ENCODE measurements at places on chromosomes 2 and 18.

DNA sequence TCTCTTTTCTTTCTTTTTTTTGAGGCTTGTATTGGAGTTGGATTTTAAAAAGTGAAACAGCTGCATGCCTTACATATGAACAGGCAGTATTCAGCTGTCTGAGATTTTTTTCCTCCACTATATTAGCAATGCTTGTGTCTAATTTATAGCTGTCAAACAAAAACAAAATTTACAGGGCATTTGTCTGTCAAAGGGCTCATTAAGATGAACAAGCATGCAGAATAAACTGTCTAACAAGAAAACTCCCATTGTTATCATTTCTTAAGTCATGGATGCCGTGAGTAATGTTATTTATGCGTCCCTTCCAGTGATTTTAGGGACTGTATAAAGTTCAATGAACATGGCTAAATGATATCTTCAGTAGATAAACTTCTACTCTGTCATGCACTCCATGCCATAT lies 674.7 kb downstream of the PLCL1 start:
- no peak for DNase-seq

GRCh38 chr2:73823916-73824523 lies 4.7 kb upstream of the STAMBP start:
- DNase-seq: peak; percentile 61

DNA sequence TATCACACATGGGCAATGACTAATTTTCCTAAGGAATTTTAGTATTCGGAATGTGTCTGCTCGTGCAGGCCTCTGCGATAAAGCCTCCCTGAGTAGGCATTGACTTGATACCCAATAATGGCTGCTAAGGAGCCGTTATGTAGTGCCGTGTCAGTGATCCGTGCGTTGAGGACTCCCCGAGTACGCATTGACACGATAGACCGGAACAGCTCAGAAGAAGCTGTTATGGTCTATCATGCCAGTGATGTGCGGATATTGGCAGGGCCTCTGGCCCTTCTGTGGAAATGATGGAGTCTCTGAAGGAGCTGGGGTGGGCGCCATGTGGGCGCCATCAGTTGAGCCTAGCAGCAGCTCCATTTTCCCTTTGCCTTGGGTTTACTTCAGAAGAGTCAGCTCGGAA lies 29.1 kb downstream of the ZEB2 start:
- no peak for DNase-seq

DNA sequence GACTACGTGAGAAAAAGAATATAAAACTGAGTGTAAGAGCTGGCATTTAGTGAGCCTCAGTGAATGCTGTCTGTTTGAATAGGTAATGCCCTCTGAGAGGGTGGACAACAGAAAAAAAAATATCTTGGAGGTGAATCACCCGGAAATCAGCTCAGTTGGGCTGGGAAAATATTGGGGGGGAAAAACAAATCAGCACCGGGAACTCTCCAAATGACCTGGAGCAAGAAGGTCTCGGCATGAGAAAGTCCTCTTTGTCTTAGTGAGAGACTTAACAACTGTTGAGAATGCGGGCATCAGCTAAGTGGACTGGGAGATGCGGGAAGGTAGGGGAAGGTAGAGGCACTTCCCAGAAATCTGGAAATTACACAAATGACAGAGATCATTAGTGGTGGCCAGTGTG lies 109.4 kb upstream of the POU3F3 start:
- no peak for DNase-seq

- DNase-seq: no peak
These were observed 44.6 kb downstream of the CNGA3 start for GRCh38 chr2:98390571-98391476.

- DNase-seq: no peak
These were observed 22.8 kb upstream of the ZNF407 start for GRCh38 chr18:74574916-74575315.

GRCh38 chr2:206462240-206462854 lies 19.0 kb downstream of the ADAM23 start:
- no peak for DNase-seq

DNA sequence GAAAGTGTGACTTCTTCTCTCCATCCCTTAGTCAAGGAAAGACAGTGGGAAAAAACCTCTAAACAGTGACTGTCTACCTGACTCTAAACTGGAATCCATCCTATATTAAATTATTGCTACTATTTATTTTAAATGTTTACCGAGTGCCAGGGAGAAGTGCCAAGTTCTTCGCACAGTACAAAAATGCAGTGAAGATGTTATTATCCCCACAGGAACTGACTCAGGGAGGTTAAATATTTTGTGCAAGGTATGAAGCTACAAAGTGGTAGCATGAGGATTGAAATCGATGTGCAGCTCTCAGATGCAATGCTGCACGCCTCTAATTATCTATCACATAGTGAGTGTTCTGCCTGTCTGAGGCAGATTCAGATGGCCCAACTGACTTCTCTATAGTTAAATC lies 91.1 kb downstream of the MEP1B start:
- DNase-seq: no peak

- DNase-seq: no peak
These were observed 130.2 kb downstream of the CD226 start for GRCh38 chr18:69817335-69817940.

DNA sequence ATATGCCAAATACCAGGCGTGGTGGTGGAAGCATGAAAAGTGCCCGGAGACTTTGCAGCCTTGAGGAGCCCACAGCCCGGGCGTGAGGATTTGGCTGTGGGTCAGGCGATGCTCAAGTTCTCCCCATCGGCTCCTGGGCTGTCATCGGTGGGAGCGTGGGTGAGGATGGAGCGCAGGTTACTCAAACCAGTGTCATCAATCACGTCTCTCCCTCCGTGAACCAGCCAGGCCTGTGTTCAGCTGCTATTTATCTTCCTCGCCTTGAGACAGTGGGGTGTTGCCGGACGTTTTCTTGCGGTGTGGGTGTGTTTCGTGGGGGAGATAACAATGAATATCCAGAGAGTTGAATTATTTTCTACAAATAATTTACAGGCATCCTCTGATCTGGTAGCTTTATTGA lies 317.6 kb downstream of the EIPR1 start:
- no peak for DNase-seq

DNA sequence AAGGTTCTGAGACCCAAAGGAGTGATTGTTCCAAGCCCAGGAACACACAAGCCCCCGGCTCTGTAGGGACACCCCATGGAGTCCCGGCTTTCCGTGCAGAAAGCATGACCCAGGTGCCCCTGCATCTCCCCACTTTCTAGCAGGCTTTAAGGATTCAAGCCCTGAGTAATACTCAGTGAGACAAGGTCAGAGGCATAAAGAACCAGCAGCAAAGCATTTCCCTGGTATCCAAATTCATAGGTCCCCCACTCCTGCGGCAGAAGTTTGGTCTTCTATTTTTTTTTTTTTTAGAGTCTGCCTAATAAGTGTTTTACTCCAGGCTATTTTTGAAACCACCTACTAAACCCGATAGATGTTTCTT lies 16.3 kb downstream of the TSHZ1 start:
- DNase-seq: no peak

Data from NCI-H2107 (cell line).